ENCODE measurements at places on chromosomes 7 and 10.

DNA sequence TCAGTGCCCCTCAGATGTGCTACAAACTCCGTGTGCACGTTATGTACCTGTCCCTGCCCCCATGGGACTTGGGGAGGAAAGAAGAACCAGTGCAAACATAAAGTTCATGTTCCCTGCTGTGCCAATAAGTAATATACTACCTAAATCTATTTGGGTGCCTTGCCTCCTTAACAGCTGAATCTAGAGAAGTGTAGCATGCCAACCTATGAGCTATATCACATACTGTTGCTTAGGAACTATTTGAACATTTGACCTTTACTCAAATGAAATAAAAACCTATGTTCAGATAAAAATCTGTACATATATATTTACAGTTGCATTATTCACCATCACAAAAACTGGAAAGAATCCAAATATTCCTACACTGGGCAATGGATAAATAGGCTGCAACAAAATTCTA is 9.8 kb downstream of the POT1 start:
- no peak for DNase-seq

DNA sequence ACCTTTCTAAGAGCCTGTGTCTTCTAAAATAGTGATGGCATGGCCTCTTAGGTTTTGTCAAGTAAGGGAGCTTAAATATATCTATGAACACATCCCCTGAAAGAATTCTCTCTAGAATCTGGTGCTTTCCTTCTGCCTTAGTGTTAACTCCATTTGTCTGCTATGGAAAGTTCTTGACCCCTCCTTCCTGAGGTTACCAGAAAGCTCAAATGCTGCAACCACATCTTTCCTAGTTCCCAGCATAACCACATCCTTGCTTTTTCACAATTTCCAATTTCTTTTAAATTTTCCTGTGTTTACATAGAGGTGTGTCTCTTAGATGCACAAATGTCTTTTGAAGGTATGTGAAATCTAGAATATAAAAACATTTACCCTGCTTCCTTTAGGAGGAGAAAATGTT is 16.4 kb upstream of the GSDME start:
- no peak for DNase-seq

- no peak for DNase-seq
Observed at GRCh38 chr10:131162866-131163843, 148.4 kb downstream of the TCERG1L start.

DNA sequence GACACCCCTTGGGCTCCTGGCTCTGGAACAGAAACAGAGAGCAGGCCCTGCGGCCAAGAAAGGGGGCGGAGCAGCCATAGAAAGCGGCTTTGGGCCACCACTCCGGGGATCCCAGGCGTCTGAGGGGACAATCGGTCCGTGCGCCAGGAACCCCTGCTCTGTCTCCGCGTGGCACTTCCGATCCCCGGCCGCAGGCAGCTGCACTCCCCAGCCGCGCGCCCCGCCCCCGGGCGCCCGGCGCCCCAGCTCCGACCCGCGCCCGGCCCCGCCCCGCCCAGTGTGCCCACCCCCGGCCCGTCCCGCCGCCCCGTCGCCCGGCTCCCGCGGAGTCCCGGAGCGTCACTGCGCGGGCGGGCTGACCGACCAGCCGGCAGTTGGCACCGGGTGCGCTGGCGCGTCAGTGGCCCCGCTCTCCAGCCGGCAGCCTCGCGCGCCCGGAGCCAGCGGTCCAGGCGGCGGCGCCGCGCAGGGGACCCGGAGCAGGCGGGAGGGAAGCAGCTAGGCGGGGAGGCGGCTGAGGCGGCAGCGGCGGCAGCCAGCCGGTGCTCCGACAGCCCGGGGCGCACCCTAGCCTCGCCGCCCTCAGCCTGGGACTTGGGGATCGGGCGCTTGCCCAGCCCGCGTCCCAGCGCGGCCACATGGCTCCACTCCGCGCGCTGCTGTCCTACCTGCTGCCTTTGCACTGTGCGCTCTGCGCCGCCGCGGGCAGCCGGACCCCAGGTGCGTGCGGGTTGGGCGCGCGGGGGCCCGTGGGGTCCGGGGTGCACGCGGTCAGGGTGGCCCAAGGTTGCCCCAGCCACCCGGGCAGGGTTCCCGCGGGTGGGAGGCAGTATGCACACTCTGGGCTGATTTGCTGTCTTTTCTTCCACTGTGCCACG is at the start of gene ADAMTS14:
TSS of gene ADAMTS14 (plus strand) at position 342 of the 878 bp plus-strand sequence. CDS start at position 639, 297 bp downstream.
- no peak for DNase-seq

- DNase-seq: no peak
Observed at GRCh38 chr10:73408061-73408460, 5.8 kb downstream of the ANXA7 start.

DNA sequence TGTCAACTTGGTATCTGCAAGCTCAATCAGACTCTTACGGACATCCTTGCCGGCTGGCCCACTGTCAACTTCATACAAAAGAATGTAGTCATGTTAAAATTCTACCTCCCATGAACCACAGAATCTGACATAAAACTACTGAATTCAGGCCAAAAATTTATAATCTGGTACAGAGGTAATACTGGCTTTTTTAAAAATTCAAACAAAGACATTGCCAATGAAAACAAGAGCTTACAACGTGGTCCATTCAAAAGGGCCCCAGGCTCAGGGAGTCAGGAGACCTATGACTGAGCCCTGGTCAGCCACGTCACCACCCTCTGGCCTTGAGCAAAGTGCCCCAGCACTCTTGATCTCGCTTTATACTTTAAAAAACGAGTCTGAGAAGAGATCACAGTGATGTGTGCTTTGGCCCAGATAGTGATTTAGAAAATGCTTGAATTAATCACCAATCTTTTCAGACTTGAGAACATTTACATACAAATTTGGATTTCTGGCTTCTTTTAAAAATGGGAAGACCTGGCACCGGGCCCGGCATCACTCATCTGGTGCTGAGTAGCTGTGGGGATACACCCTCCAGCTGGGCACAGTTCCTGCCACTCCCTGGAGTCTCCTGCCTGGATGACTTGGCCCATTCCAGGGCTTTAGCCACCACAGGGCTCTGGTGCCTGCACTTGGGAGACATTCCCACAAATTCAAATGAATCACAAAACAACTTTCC is 94.1 kb downstream of the PIP4K2A start:
- no peak for DNase-seq

GRCh38 chr7:117034851-117035464 is 81.7 kb downstream of the ST7 start:
- DNase-seq: no peak

DNA sequence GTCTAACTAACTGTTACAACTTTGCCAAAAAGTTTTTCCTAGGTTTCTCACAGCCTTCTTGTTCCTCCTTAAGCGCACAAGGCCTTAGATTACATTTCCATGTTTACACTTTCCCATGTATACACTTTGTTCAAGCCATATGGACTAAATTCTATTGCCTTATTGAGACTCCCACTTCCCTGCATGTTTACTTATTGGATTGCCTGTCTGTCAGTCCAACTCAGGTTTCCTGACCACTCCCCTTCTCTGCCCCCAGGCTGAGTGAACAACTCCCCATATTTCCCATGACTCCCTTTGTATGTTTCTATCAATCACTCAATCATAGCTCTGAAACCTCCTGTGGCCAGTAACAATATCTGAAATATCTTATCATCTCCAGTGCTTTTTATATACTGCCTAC is 43.0 kb downstream of the SLC25A40 start:
- no peak for DNase-seq

DNA sequence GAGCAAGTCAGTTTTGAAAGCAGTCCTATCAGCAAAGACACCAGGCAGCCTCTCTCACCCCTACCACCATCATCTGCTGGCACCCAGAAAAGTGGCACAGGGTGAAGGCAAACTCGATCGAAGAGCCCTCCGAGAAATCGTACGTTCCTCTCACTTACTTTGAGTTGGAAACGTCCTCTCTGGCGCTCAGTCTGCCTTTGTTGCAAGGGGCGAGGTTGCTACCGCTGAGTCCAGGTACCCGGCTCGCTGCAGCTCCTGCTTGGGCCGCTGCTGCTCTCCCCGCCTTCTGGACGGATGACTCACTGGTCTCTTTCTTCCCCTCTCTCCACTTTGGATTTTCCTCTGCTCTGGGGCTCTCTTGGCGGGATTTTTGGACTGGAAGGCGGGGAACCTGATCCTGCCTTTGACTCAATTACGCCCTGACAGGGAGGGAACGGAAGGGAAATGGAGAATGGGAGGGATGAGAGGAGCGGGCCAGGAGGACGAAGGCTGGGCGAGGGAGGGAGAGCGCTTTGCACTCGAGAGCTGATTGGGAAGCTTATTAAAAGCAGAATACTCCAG is at the start of gene PTN:
TSS of gene PTN (minus strand) at position 453 of the 561 bp plus-strand sequence. CDS start 88,760 bp downstream, outside the sequence.
- DNase-seq: no peak

GRCh38 chr10:67607472-67607871 is 88.5 kb downstream of the CTNNA3 start:
- no peak for DNase-seq

DNA sequence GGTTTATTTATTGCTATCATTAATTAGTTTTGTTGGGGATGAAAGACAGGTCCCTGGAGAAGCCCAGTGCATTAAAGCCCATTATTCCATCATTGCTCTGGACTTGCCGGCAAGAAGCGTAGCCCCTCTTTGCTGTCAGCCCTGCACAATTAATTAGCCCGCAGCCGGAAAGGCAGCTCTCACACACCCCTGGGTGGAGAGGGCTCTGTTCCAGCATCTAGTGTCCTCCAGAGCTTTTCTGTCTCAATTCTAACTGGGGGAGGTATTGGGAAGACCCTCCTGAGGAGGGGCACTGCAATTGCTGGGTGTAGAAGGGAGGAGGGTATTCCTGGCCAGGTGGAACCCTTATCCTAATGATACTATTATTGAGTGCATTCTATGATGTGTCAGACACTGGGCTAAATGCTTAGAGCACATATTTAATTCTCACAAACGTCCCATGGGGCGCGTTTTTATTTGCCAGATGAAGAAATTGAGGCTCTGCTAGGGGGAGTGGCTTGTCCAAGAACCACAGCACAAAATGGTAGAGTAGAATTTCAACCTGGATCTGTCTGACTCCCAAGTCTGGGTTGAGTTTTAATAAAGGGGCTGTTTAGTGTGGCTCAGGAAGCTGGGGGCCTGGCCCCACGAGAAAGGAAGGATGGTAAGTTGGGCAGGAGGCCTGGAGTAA is 148.1 kb upstream of the PCBD1 start:
- DNase-seq: no peak

DNA sequence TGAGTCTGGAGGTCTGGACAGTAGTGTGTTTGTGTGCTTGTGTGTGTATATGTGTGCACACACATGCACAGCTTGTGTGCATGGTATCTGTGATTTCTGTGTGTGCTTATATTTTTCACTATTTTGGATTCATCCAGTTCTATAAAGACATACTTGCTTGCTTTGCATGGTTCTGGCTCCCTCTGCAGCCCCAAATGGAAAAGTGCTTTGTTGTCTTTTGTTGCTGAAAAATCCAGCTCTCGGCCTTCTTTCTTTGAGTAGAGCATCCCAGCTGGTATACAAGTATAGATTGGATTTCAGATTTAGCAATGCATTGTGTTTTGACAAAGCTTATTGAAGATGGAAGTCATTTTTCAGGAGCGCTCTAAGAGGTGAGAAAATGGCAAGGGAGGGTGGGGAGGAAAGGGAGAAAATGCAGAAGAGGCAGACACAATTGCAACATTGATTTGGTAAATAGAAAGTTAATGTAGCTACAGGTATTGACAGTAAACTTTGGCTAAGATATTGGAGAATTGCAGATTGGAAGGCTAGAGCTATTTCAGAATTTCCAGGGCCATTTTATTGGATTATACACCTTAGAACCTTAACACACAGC is 333.9 kb downstream of the AUTS2 start:
- DNase-seq: no peak

GRCh38 chr7:127751490-127752448 is 99.8 kb downstream of the SND1 start:
- DNase-seq: no peak

- no peak for DNase-seq
Observed at GRCh38 chr7:85595750-85596178, 408.9 kb upstream of the SEMA3D start.

DNA sequence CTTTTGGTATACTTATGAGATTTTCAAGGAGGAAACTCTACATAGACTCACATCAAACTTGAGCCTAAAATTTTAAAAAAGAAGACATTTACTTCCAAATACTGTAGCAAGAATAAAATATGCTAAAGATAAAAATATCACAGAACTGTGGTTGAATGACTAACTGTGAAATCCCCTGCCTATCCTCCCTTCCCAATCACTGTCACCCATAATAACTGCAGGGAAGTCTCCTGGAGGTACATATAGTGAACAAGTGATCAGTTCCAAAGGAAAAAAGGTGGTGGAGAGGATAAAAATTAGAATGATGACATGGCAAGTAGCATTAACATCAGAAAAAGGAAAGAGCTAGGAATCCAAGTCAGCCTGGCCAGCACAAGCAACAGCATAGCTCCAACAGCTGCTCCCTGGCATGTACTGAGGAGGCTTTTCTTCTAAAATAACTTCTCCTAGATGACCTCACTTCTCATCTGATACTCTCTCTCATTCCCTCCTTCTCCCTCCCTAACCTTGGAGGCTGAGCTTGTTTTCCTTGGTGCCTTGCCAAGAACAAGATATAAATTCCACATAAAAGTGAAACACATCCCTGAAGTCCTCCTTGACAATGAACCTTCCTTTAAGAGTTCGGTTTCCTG is 124.0 kb downstream of the IQUB start:
- no peak for DNase-seq
